ENCODE measurements at places on chromosomes 3 and 15.
A peak's percentile ranks its signal among the peaks of the same experiment; 100 is the strongest.

- DNase-seq, result no peak
Observed at GRCh38 chr15:91223863-91224262, 123.8 kb downstream of the SV2B start.

DNA sequence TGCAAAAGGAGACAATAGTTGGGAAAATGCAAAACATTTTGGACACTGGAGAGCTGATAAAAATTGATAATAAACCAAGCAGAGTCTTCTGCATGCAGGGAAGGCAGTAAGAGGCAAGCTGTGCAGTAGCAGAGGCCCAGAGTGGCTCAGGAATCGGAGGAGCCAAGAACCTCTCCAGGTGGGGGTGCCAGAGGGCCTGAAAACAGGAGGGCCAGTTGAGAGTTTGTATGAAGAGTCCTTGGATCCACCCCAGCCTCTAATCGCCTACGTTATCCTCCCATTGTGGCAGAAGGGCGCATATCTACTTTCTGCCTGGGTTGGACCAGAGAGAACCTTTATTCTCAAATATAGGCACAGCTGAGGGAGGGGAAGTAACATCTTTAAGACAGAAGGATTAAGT lies 48.9 kb upstream of the RBP1 start:
- DNase-seq, result no peak

DNA sequence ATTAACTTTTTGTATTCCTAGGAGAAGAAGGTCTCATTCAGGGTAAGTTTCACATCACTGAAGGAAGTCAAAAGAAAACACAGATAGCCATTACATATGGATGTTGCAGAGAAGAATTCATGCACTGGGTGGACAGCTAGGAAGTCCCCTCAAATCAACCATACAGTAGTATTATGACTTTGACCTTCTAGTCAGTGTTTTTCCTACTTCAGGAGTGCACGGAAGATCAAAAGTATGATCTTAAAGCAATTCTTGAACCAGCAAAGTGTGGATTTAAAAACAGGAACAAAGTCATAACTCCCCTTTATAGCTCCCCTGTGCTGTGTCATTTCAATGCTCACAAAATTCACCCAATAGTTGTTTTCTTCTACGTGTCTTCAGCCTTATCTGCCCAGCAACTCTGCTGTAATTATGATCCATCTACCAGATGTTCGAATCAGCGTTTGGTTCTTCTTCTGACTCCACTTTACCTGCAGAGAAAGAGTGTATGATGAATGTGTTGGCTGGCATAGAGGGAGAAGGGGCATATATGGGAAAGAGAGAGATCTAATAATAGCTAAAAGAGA lies 118.1 kb upstream of the MEIS2 start:
- DNase-seq, result no peak

- no peak for DNase-seq
Observed at GRCh38 chr15:38534691-38535090, 29.9 kb downstream of the RASGRP1 start.

DNA sequence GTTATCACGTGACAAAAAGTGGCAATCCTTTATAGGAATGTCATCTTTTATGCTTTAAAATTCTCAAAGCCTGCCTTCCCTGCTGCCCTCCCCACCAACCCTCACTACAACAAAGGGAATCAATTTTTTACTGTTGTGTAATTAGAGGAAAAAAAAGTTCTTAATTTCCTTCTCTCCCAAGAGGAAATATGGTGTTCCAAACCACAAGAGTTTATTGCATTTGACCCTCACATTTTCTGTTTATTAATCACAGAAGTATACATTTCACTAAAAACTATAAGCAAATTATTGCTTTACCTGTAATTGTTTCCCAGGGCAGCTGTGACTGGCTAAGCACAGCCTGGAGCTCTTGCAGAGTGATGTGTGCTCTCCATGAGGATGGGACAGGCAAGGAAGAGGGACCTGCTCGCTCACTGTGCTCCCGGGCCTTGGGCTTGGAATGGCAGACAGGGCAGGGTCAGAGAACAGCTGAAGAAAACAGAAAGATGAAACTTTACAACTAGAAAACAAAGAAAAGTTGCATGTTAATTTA lies 31.3 kb upstream of the ATP10A start:
- DNase-seq, result no peak

- no peak for DNase-seq
Observed at GRCh38 chr15:69722924-69723323, 270.3 kb downstream of the RPLP1 start.

- DNase-seq, result no peak
Observed at GRCh38 chr3:2635511-2635910, 474.7 kb downstream of the IL5RA start.

DNA sequence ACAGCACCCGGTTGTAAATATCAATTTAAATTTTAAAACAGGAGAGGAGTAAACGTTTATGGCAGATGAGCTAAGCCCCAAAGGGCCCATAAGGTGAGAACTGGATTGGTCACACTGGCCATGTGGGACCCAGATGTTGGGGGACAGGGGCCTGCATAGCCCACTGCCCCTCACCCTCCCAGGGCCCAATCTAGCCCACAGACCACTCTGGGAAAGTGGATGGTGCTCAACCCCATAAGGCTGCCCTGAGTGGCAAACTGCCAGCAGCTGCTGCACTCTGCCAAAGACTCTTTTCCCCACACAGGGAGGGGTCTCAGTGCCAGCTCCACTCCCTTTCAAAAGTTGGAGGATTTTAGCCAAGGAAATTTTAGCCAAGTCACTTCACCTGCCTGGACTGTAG lies 42.5 kb downstream of the CCDC12 start:
- DNase-seq, result no peak

DNA sequence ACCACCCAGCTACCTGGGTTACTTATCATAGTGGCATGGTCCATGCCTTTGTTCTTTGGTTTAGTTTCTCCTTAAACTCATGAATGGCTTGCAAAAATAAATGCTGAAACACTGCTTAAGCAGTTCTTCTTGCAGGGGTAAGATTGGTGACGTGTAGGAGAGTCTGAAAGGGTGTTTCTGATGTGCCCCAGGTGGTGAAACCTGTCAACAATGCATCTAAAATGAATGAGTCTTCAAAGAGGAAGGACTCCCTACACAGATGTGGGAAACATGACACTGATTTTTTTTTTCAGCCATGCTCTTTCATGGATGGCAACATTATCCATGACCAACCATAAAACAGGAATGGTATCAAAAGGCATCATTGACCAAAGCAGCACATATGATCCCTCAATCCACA lies 72.0 kb downstream of the KCNH8 start:
- no peak for DNase-seq

DNA sequence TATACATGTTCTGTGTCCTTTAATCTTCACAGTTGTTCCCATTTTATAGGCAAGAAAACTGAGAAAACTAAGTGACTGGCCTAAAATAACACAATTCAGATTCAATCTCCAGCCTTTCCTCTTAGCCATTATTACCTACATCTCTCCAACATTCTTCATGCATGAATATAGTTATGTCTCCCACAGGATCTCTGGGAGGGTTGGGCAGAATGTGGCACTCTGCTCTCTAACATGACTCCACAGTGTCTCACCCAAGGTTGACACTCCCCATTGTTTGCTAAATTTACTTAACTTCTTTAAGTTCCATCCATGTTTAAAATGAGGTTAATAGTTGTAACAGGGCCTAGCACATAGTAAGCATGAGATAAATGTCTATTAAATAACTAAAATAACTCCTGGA lies 276.3 kb downstream of the ERC2 start:
- no peak for DNase-seq

DNA sequence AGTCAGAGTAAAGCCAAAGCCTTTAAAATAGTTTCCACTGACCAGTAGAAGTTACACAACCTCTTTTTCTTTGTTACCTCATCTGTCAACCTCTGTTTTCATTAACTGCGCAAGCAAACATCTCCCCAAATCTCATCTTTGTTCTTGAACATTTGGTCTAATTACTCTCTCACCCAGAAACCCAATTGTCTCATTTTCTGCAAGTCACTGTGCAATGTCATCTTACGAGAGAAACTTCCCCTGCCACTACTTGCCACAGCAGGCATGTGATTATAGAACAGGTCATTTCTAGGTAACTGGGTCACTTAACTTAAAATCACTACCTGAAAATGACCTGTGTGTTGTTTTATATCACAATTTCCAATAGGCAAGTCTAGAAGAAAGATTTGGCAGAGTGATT lies 159.4 kb downstream of the SI start:
- DNase-seq, result no peak

GRCh38 chr3:88616413-88616812 lies 466.7 kb downstream of the C3orf38 start:
- DNase-seq, result no peak

DNA sequence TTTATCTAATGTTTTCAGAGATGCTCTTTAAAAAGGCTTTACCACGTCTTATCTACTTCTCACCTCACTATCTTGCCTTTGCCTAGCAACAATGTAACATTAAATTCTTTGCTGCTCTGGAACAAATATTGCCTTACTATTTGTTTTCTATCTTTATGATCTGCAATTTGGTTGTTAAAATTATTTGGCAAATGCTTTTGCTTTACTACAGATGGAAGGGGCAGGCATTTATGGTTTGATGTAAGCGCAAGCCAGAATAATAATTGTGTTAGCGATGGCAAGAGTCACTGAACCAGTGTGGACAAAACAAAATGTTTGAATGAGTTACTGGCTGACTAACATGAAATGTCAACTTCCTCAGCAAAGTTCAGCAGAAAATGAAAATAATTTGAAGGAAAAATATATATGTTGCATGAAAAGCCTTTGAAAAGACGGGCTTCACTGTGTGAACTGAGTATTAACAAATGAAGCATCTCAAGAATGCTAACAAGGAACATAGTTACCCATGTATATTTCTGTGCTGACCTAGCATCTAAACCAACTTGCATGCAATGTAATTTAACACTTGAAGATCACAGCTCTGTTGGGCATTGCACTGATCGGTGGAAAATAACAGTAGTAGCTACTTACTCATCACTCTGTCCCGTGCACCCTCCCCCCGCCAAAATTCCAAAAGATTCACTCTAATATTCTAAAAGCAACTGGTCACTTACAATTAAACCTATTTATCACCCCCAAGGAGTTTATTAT lies 454.0 kb upstream of the ARHGEF26 start:
- no peak for DNase-seq

GRCh38 chr3:128619146-128619890 lies 31.3 kb downstream of the RPN1 start:
- peak; percentile 13 for DNase-seq

GRCh38 chr15:77195586-77195985 lies 124.7 kb upstream of the TSPAN3 start:
- DNase-seq, result no peak

DNA sequence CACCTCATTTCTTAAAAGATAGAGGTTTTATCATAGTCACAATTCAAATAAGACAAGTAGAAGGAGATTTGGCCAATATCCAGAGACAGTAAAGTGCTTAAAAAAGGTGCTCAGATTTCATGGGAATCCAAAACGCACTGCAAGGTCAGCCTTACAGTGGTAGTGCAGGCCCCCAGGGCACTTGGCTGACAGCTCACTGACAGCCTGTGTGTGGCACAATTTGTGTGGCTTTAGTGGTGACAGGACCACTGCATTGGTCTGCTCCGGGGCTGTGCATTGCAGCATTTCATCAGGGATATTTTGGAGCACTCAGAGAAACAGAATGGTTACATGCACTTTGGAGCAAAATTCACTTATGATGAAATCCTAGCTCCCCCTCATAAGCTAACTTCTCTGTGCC lies 544.3 kb downstream of the NTRK3 start:
- no peak for DNase-seq

DNA sequence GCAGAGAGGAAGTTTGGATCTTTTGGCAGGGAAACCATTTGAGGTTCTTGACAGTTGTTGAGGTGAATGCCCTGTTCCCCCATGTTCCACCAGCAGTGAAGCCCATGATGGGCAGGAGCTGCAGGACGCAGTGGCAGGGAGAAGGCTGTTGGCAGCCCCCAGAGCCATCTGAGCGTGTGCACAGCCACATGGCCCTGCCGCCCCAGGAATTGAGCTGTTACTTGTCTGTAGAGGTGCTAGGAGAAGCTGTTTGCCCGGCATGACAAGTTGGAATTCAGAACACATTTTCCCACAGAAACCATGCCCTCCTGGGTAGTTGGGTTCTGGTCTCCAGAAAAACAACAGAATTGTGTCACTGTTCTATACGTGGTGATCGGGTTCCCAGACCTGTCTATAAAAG lies 218.2 kb upstream of the NR2E3 start:
- DNase-seq, result no peak

Measured in activated naive CD4-positive, alpha-beta T cell treated with Interleukin-2 at 50 U/mL for 16 hours (primary cell).